Hematopoietic multipotent progenitor cell treated with erythropoietin and hydrocortisone succinate and interleukin-3 and kit ligand, for 15 days (in vitro differentiated cells): ENCODE measurements at places on chromosomes 1 and 21.
A peak's percentile ranks its signal among the peaks of the same experiment; 100 is the strongest.

DNA sequence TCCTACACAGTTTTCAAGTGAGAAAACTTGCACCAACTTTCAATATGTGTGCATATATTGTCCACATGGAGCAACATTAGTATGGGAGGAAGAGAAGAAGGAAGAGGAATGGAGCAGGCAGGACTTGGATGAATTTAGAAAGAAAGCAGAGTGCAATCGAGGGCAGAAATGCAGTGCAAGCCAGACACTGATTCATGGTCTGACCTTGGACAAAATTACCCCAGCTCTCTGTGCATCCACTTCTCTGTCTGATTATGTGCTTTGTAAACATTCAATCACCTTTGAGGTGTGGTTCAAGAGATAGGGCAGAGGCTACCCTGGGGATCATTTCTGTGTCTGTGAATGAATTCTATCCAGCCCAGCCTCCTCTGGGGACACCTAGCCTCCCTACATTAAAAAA, 265.2 kb downstream of the TNR start:
- DNase-seq: no peak

- DNase-seq: no peak
These were observed 115.4 kb downstream of the TRABD2B start for GRCh38 chr1:47881505-47882442.

- no peak for DNase-seq
These were observed 98.3 kb downstream of the PIGK start for GRCh38 chr1:77120950-77121349.

DNA sequence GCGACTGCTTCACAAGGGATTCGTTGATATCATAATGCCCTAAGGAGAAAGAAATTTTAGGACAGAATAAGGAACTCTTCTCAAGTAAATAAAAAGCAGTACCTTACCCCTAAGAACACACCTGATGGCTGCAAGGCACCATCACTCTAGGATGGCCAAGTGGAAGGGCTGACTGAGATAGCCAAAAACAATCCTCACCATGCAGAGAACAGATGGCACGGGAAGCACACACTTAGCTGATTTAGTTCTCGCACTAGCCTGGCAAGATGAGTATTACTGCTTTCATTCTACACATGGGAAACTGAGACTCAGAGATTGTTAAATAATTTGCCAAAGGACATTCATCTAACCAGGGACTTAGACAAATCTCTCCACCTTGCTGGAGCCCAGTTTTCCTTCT, 43.8 kb downstream of the STPG1 start:
- DNase-seq: no peak

DNA sequence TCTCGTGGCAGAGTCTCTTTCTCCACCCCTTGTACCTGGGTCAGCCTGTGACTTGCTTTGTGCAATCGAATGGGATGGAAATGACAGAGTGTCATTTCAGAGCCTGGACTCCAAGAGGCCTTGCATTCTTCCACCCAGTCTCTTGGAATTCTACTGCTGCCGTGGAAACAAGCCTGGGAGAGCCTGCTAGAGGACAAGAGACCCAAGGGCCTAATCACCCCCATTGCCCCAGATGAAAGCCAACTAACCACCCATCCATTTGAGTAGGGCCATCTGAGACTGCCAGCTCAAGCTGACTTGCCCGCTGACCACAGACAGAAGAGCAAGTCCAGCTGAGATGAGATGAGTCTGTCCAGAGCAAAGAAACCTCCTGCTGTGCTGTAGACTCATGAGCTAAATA, 201.6 kb downstream of the PTPRU start:
- DNase-seq: no peak

GRCh38 chr21:38413958-38414548, 84.2 kb downstream of the ERG start:
- DNase-seq: no peak

GRCh38 chr1:147292012-147292411, 49.5 kb downstream of the CHD1L start:
- no peak for DNase-seq

DNA sequence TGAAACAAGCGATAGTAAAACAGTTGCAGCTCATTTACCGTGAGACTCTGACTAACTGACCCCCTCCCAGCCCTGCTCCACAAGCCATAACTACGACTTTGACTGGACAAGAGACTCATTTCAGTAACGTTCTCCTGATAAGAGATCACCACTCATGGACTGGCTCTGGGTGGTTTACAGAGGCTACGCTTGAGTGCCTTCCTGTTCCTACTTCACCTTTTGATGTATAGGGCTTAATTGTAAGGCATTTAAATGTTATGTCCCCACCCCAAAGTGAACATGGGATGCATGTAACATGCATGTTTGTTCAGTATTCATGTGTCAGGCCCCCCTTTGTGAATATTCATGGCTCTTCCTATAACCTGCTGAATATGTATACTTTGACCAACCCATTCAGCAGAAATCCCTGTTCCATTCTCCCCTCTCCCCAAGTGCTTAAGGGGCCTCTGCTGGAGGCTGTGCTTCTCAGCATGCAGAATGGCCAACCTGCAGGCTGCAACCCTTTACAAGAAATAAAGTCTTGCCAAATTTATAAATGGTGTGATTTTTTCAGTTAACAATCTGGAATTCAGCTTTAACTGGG, 50.7 kb upstream of the SPOCD1 start:
- no peak for DNase-seq

DNA sequence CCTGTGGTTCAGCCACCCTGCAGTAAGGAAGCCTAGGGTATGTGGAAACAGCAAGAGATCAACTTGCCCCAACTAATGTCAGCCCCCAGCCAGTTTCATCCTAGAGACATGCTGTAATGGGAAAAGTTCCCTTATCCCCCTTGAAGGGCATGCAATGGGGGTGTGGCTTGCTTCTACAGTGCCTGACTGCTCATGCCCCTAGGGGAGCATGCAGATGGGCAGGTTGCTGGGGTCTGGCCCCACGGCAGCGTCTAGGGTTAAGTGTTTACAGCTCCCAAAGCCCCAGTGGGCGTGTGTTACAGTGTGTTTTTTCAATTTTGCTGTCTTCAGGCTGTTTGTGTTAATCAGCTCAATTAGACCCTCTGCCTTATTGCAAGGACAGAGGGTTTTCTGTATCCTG, 1105.9 kb downstream of the AMY1C start:
- DNase-seq: no peak

DNA sequence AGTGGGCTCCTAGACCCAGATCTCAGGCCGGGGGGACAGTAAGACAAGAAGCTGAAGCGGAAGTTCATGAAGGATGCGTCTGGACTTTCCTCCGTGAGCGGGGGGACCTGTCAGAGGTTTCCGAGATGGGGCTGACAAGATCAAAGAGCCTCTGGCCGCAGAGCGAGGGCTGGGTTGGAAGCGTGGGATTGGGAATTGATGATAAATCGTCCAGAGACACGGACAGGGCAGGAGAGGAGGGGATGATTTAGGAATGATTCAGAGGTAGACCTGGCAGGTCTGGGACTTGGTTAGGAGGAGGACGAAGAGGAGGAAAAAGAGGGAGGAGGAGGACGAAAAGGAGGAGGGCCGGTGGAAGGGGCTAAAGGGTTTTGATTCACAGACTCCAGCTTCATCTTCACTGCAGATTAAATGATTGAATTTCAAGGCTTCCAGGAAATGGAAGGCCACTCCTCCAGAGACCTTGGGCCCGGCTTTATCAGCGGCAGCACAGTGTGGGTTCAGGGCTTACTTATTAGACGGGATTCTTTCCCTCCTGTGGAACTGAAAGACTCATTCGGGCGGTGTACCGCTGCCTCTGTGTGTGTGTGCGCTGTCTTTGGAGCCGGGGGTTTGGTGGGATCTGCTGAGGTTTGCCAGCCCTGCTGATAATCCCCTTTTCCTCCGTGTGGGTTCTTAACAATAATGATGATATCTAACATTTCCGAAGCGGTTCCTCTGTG, 85.7 kb upstream of the SLC45A1 start:
- no peak for DNase-seq

GRCh38 chr1:198876371-198876871, 237.6 kb downstream of the PTPRC start:
- DNase-seq: no peak

DNA sequence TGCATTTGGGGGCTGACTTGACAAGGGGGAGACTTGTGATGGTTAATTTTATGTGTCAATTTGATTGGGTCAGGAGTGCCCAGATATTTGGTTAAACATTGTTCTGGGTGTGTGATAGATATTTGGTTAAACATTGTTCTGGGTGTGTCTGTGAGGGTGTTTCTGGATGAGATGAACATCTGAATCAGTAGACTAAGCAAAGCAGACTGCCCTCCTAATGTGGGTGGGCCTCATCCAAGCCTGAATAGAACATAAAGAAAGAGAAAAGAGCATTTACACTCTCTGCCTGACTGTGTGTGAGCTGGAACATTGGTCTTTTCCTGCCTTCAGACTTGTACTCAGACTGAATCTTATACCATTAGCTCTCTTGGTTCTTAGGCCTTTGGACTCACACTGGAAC, 113.5 kb downstream of the ODF2L start:
- no peak for DNase-seq

DNA sequence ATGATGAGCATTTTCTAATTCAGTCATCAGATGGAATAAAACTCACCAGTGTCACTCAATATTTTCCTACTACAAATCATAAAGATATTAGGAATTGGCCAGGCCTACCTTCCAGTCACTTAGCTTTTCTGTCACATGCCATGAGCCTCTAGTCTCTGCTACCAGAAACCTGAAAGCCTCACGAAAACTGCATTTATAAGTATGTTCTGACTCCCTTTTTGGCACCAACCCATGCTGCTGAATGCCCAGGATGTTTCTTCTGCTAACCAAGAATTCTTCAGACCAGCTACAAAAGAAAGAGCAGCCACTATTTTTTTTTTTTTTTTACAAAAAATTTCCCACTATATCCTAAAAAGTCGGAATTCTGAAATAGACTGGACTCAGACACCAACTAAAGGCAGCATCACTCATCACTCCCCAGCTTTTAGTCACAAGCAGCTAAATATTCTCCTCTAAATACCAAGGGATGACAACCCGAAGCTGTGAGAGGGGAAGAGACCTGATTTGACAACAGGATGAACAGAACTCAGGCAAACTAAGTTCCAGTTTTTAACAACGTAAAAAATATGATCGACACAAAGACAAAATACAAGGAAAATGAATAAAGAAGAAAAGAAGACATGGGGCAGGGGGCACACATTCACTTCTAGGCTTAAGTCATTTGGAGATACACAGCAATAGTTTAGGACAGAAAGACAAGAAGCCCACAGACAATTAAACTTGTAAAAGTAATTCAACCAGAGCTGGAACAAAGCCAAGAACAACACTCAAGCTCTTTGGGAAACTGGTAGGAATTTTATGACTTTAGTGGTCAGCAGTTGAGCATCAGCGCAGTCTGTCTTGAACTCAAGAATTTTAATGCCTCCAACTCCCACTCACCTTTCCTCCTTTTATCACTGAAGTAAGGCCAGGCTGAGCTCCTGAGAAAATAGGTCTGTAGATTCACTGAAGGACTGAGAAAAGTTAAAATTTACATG, 1.7 kb downstream of the DCAF8 start:
- DNase-seq: peak; percentile 59

DNA sequence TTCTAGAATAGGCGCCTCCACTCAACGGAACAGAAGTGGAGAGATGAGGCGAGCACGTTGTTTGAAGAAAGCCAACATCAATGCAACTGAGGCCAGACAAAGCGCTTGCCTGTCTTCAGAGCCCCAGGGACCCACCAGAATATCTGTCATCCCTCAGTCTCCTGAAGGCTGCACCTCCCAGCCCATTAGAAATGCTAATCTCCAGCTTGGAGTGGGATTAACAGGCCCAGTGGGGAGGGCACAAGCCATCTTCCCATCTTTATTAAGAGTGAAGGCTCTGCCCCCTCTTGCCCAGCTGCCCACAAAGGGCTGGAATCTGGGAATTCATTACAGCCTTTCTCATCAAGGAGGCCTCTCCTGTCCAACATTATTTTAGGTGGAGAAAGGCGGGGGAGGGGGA, 16.8 kb upstream of the CNTN2 start:
- DNase-seq: no peak

DNA sequence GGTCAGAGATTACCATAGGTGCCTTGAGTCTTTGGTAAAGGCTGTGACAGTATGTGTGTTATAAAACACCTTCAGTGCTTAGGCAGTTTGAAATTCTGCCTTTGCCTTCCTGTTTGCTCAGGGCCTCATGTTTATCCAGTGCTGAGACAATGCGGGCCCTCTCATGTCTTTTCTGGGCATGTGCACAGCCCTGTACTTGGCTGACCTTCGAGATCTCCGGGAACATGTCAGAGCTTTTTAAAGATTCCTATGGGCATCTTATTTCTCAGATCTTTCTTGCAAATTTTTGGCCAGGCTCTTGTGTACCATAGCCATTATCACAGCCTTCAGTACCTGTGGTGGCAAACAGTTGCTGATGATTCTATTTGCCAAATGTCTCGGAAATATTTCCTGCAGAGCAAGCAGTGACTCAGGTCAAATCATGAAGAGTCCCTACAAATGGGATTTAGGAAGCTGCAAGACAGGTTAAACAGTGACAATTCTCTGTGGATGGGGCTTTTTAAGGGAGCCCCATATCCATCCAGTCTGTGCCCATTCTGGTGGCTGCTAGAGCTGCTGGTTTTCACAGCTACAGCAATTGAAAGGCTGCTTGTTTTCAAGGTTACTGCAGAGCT, 42.1 kb downstream of the HOOK1 start:
- DNase-seq: no peak

DNA sequence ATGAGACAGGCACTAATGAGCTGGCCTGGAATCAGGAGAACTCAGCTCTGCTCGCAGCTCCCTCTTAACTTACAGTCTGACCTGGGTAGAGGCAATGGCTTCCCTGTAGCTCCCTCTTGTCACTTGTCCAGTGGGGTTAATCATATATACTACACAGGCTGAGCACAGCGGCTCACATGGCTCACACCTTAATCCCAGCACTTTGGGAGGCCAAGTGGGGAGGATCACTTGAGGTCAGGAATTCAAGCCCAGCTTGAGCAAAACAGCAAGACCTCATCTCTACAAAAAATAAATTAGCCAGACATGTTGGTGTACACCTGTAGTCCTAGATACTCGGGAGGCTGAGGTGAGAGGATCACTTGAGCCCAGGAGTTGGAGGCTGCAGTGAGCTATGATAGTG, 4.2 kb downstream of the S100A6 start:
- DNase-seq: no peak

- DNase-seq: no peak
These were observed 41.0 kb upstream of the LIN9 start for GRCh38 chr1:226349801-226350518.

GRCh38 chr1:176656257-176656995, 193.5 kb downstream of the PAPPA2 start:
- no peak for DNase-seq

DNA sequence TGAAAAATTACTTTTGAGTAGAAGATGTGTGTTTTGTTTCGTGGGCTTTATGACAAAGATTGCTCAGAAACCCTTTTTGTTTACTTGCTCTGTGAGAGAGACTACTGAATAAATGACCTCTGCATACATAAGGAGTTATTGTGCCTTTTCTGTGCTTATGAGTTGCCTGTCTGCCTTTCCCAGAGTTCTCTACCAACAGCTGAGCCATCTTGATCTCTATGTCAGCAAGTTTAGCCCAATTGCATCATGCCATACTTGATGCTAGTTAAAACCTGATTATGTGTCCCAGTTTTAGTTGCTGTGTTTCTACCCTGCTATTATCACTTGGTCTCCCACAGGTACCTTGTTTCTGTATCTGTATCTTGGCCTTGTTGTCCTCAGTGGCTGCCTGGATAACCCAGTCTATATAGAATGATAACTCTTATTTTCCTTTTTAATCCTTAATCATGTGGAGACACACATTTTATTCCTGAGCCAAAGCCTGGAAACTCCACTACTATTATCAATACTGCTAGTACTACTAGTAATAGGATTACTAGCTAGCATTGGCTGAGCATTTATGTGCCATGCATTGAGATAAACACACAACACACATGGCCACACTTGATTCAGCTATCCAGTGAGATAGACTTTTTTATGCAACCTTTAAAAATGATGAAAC, 28.7 kb upstream of the GNG12 start:
- DNase-seq: no peak

- DNase-seq: no peak
These were observed 367.4 kb upstream of the SNX7 start for GRCh38 chr1:98294127-98294526.
